ENCODE measurements at places on chromosomes 2 and 18.

GRCh38 chr18:77658751-77659448 lies 409.3 kb downstream of the GALR1 start:
- no peak for DNase-seq

GRCh38 chr18:46424898-46425297 lies 232.1 kb downstream of the LOXHD1 start:
- DNase-seq: no peak

DNA sequence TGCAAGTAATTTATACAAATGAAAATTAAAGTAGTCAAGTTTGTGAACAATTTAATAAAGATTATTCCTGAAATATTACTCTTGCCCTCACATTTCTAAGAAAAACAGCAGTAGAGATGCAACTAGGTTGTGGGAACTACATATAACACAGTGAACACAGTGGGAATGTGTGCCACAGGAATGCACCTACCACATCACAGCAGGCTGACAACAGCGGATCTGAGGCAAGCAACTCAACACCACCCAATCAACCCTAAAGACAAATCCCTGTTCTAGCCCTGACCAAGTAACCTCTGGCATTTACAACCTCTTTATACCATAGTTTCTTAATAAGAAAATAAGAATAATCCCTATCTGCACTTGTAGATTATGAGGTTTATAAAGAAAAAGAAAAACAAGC lies 23.4 kb downstream of the MBOAT2 start:
- no peak for DNase-seq

GRCh38 chr2:119996148-119996547 lies 16.7 kb upstream of the EPB41L5 start:
- DNase-seq: no peak

DNA sequence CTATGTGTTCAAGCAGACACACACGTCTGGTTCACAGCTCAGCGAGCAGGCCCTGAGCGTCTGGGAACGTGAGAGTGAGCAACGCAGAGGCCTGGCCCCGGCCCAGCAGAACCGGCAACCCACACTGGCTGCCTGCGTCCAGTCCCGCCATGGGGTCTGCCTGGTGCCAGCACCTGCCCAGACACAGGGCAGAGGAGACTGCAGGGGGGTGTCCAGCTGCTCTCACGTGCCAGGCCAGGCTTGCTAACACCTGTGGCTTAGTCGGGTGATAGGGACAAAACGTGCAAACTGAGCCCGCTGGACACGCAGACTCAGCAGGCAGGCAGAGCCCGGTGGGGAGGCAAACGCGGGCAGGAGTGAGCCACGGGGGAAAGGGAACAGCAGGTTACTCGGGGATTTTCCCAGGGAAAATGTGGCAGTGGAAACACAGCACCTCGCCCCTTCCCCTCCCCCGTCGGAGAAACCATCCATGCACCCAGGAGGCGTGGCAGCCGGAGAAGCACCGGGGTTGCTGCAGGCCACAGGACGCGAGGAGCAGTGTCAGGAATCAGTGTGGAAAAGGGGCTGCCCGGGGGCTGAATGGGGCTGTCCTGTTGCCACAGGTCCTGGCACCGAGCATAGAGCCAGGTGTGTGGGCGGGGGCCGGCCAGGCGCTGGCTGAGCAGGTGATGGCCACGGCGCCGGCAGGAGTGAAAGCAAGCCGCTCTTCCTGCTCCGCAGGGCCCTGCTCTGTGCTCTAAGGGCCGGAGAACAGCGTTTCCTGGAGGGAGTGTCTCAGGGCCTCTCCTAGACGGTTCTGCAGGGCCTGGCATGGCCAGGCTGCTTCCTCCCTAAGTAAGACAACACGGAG lies 154.7 kb downstream of the HDAC4 start:
- DNase-seq: no peak

GRCh38 chr2:25669520-25669919 lies 3.9 kb downstream of the DTNB start:
- DNase-seq: no peak

- no peak for DNase-seq
Observed at GRCh38 chr2:58686776-58687175, 445.7 kb upstream of the FANCL start.

DNA sequence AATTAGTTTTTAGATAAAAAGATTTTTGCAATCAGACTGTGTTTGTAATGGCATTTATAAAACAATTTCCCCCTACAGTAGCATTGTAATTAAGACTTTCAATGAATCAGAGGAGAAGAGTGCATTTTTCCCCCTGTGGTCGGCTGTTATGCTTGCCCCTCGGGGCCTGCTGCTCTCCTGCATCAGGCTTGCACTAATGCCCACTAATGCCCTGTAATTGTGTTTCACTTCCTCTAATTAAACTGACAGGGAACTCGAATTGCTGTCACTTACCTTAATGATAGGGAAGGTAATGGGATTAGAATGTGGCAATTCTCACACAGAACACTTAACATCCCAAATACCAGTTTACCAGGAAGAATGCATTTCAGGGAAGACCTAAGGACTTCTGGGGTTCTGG lies 61.2 kb upstream of the LRRTM1 start:
- DNase-seq: no peak

DNA sequence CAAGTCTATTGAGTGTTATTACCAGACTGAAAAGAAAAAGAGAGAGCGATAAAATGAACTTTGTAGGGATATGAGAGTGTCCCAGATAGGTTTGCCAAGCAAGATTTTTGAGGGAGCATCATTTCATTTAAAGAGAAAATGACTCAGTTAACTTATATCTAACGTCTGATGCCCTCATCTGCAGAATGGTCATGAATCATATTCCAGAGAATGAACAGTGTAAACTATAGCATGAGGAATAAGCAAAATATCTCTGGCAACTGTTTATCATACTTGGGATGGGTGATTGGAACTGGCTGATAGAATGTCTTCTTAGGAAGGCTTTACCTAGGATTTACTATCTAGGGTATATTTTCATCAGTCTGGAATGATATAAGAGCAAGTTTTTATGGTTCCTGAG lies 289.4 kb downstream of the CMPK2 start:
- DNase-seq: no peak
